ENCODE measurements at places on chromosomes 4 and X.
A peak's percentile ranks its signal among the peaks of the same experiment; 100 is the strongest.

- no peak for DNase-seq
Measured at GRCh38 chrX:106987488-106987887, 12.5 kb downstream of the MORC4 start.

- DNase-seq: no peak
Measured at GRCh38 chr4:8314691-8315255, 45.2 kb downstream of the HTRA3 start.

- no peak for DNase-seq
Measured at GRCh38 chr4:153038623-153039311, 102.6 kb downstream of the FHDC1 start.

DNA sequence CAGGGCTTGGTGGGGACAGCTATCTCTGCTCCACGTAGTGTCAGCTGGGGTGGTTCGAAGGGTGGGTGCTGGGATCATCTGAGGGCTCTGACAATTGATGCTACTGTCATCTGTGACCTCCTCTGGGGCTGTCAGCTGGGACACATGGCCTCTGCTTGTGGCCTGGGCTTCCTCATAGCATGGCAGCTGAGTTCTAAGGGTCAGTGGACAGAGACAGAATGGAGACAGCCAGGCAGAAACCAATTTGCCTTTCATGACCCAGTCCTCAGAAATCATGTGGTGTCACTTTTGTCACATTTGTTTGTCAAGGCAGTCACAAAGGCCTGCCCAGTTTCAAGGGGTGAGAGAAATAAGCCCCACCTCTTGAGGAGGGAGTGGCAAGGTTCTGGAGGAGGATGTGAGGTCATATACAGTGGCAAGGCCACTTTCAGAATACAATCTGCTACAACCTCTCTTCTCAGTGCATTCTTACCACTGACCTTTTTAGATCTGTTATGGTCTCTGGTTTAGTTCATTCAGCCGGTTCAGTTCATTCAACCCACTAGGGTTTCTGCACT, 103.6 kb upstream of the BCOR start:
- no peak for DNase-seq

DNA sequence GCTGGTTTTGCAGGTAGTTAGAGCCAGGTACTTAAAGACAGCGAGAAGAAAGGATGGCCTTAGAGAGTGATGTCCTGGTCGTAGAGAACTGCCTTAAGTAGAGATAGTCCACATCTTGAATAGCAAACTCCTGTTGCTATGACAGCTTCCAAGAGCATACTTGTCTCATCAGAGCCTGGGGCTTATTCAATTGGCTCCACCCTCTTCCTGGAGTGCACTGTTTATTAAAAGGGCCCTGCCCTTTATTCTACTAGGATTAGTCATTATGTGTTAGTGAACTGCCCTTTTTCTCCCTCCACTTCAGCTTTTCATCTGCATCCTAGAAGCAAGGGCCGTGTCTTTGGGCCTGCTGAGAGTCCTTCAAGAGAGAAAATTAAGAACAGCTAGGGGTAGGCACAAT, 94.5 kb upstream of the EOLA2 start:
- peak; percentile 44 for DNase-seq

GRCh38 chr4:168633064-168633463, 136.2 kb downstream of the PALLD start:
- DNase-seq: no peak

GRCh38 chr4:110793381-110793801, 170.5 kb upstream of the PITX2 start:
- DNase-seq: no peak

GRCh38 chrX:72620550-72621145, 48.0 kb upstream of the HDAC8 start:
- DNase-seq: peak; percentile 14

- DNase-seq: no peak
Measured at GRCh38 chr4:150381036-150381435, 200.9 kb upstream of the MAB21L2 start.

All from GM04503 (cell line).